Immature natural killer cell (primary cell): ENCODE measurements at places on chromosomes 6 and 20. TPM values are rescaled to one million over a fixed set of nuclear protein-coding genes. Genes with fewer than 3 reads are reported as not detected.

MYLK2 gene
- not detected for polyA plus RNA-seq

NFS1 gene
- polyA plus RNA-seq, result 21.3 TPM

- no peak for DNase-seq
Observed at GRCh38 chr20:38199501-38200390, 34.7 kb upstream of the TGM2 start.

- no peak for DNase-seq
Observed at GRCh38 chr20:8321001-8321400, 188.9 kb downstream of the PLCB1 start.
